ENCODE measurements at places on chromosomes 7 and 10. TPM values are rescaled to one million over a fixed set of nuclear protein-coding genes. Genes with fewer than 3 reads are reported as not detected.
A peak's percentile ranks its signal among the peaks of the same experiment; 100 is the strongest.

DNA sequence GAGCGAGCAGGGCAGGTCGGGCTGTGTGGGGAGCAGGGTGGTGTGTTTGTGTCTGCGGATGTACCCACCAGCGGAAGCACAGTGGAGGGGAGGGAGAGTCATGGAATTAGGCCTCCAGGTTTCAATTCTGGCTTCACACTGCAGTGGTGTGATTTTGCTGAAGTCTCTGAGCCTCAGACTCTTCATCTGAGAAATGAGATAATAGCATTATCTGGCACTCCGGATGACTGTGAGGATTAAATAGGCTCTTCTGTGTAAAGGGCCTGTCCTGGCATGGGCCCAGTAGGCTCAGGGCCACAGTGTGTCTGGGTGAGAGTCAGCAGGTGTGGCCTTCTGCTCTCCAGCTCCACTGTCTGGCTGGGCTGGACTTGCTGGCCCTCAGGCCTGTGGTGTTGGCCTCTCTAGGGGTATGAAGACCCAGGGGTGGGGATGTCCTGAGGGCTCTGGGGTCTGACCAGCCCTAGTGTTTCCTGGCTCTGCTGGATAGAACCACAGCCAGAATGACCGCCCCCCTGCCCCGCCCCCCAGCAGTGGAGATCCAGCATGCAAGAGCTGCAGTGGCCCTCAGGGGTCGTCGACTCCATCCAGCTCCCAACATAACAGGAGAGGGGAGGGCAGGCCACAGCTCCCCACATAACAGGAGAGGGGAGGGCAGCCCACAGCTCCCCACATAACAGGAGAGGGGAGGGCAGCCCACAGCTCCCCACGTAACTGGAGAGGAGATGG is 178.6 kb downstream of the RPS24 start:
- DNase-seq, result no peak

DNA sequence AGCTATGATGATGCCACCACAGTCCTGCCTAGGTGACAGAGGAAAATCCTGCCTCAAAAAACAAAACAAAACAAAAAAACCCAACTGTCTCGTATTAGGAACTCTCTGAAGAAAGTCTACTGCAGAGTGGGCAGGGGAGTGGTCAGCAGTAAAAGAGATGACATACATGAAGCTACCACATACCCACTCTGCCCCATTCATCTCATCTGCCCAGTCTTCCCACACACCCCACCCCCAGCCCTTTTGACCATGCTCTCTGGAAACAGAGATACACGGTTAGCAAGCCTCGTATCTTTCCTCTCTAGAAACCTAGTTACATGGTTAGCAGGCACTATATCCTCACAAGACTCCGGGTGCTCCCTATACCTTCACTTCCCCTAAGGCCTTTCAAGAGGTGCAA is 8.3 kb downstream of the SLC37A3 start:
- no peak for DNase-seq

DNA sequence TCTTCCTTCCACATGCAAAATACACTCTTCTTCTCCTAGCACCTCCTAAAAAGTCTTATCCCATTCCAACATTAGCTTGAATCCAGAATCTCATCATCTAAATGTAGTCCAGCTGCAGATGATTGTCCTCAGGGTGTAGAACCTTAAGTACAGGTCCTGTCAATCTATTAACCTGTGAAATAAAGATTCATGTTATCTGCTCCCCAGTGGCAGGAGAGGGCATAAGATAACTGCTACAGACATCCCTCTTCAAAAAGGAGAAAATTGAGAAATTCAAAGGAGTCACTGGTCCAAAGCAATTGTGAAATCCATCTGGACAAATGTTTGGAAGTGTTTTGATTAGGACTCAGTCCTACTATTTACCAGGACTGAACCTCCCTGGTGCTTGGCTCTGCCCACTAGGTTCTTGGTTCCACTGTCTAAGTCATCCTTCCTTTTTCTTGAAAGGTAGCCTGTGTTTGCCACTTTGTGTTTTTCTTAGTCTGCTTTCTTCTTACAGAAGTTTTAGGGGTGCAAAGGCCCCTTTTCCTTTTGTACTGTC is 96.2 kb downstream of the ADD3 start:
- peak; percentile 33 for DNase-seq

DNA sequence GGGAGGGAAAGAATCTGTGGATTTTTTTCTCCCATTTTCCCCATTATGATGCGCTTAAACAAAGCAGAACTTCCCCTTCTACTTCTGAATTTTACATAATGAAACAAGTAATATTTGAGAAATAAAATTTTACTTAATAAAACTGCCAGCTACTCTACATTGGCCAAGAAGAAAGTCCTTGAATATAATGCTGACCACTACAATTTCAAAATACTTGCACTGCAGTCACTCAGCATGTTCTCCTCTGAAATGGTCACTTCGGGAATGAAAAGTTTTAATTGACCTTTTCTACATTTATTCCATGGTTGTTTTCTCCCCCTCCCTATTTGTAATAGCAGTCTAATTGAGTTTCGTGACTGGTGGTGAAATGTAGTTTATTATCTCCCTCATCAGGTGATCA is 23.9 kb downstream of the GLI3 start:
- DNase-seq, result no peak

Gene ABCB4
- 1.0 TPM for total RNA-seq

DNA sequence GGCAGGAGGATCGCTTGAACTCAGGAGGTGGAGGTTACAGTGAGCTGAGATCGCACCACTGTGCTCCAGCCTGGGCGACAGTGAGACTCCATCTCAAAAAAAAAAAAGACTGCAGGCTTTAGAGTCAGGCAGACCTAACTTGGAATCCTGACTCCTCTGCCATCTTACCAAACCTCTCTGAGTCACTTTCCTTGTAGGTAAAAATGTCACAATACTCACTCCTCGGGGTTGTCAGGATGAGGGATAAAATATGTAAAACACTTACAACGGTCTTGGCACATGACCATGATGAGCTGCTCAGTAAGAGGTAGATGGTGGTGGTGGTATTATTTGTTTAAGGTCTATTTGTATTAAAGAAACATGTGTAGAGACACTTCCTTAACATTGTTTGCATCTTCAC is 154.1 kb upstream of the PDE1C start:
- DNase-seq, result no peak

GRCh38 chr10:43808136-43808535 is 159.5 kb upstream of the ZNF32 start:
- DNase-seq, result no peak

DNA sequence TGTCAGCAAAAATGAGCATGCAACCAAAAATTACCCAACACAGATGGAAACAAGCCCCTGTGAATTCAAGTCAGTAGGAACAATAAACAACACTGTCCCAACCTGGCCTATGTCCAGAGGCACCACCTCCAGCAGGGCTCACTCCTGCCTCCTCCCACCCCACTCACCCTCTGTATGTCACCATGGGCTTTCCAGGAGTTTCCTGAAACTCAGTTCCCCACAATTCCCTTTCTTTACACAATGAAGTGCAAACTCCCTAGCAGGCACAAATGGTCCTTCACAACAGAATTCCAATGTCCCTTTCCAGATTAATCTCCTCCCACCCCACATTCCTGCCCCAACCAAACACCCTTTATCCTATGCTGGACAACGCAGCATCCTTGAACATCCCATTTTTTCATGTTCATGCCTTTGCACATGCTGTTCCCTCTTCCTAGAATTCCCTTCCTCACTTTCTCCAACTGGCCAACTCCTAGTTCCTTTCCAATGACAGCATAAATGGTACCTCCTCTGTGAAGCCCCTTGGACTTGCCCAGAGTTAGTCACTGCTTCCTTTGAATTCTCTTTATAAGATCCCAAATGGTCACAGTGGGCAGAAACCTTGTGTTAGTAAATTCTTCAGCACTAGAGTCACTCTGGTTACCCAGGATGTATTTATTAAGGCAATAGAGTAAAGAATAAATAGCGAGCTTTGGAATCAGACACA is 157.5 kb downstream of the SLIT1 start:
- DNase-seq, result no peak

- no peak for DNase-seq
Measured at GRCh38 chr10:88477343-88478085, 105.6 kb downstream of the RNLS start.

Gene FBXW4
- 72.0 TPM for total RNA-seq

- no peak for DNase-seq
Measured at GRCh38 chr7:140078392-140078791, 15.6 kb upstream of the PARP12 start.

Gene IL15RA
- total RNA-seq, result 0.27 TPM

GRCh38 chr10:123270221-123270620 is 116.0 kb downstream of the BUB3 start:
- DNase-seq, result peak; percentile 85

- no peak for DNase-seq
Measured at GRCh38 chr7:2820508-2820934, 23.6 kb downstream of the GNA12 start.

DNA sequence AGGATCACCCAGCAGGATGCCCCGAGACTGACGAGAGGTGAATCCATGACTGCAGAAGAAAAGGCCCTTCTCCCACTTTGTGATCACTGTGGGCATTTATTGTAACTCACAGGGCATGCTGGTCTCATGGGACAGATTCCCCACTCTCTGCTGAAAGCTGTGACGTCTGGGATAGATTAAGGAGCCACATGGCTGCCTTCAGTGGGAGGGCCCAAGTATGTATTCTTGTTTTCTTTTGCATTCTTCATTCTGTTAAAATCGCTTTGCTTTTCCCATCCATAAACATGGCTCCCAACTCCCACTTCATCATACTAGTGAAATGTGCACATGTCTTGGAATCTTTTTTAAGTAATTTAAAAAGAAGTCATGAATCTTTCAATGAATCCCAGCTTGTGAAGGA is 67.2 kb downstream of the FAM107B start:
- DNase-seq, result no peak

DNA sequence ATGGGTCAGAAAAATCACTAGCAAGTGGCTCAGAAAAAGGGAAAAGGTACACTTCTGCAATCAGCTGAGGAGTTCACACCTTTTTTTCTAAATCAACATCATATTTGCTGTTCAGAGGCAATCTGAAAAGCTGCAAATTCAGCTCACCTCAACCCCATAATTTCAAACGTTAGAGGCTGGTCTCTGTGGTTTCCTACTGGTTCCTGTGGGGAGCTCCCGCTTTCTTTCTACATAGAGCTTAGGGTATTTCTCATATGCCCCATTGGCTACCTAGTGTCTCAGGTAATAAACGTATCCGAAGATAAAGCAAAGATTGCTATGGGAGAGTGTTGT is 5.2 kb upstream of the ZNF22 start:
- no peak for DNase-seq

DNA sequence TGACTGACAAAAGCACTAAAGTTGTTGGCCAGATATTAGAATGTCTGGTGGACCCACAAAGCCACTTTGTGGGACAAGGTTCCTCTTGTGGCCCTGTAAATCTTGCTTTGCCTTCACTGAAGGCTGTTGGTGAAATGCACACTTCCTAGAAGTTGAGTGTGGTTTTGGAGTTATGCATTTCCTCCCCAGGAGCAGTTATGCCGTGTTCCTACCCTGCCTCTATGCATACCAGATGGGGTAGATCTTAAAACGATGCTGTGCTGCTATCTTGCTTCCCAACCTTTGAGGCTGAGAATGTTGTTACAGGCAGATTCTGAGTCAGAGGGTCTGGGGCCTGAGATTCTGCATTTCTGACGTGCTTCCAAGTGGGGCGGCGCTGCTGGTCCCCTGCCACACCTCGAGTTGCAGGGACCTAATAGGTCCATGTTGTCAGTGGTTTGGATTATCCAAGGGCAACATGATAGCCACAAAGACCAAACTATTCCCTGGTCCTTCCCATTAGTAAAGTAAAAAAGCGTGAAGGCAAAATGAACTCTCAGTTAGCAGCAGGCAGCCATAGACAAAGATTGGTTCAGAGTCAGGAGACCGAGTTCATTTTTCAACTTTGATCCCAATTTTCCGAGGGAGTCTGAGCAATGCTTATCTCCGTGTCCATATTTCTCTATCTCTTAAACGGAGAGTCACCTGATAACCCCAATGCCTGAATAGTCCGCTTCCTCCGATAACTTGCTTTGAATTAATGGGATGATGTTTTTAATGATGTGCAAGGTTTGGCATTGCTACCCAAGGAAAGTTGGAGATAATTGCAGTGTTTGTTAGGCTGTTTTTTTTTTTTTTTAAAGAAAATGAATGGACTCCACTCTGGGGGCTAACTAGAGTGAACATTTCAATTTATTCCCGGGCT is 55.8 kb downstream of the CDHR3 start:
- DNase-seq, result no peak

DNA sequence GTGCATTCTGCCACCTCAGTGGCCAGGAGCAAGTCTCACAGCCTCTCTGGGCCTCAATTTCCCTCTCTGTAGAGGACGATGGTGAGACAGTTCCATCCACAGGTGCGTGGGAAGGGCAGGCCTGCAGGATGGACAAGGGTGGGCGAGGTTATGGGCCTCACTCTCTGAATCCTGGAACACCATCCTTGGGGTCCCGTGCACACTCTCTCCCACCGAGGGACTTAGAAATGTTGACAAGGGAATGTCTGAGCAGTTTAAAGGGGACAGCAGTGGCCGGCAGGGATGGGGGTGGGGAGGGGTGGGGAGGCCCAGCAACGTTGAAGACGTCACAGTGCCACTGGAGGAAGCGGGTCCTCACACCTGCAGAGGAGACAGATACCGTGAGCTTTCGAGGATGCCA is 111.5 kb downstream of the FOXL3 start:
- DNase-seq, result no peak

- peak; percentile 69 for DNase-seq
Measured at GRCh38 chr10:107914450-107915214, 750.1 kb upstream of the SORCS1 start.

Gene HTR5A
- total RNA-seq, result not detected

- peak; percentile 84 for DNase-seq
Measured at GRCh38 chr10:124719213-124719851, 24.8 kb downstream of the FAM53B start.

Gene CALHM1
- total RNA-seq, result not detected

Gene NOLC1
- 52.3 TPM for total RNA-seq

DNA sequence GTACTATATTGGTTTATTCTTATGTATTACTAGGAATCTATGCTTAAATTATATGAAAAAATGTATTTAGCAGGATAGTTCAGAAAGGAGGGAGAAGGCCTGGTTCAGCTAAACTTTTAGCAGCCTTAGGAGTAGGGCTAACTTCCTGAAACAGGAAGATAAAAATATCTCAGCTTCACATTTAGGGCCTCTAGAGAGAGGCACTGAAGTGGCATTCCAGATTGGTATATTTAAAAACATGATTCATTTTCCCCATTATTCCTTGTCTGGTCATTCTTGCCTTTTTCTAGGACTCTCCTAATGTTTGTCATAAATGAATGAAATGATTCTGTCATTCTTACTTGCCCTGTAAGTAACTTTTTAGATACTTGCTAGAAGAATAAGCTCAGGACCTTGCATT is 63.0 kb upstream of the CYP26C1 start:
- no peak for DNase-seq

GRCh38 chr7:130947792-130948580 is 214.0 kb upstream of the KLF14 start:
- no peak for DNase-seq

- DNase-seq, result no peak
Measured at GRCh38 chr10:36819781-36820180, 305.6 kb upstream of the ANKRD30A start.

Gene OR2F2
- total RNA-seq, result not detected

GRCh38 chr10:24706479-24707118 is 17.1 kb downstream of the ARHGAP21 start:
- peak; percentile 48 for DNase-seq

- DNase-seq, result no peak
Measured at GRCh38 chr7:2445898-2446555, 30.2 kb downstream of the GRIFIN start.

Gene SPDYE2B
- not detected for total RNA-seq

GRCh38 chr10:114876169-114876568 is 54.6 kb downstream of the FHIP2A start:
- no peak for DNase-seq

Gene NEUROG3
- not detected for total RNA-seq
